Natural killer cell (primary cell): ENCODE measurements at places on chromosomes 7 and 10. TPM values are rescaled to one million over a fixed set of nuclear protein-coding genes. Genes with fewer than 3 reads are reported as not detected.
A peak's percentile ranks its signal among the peaks of the same experiment; 100 is the strongest.

CREB3L2 gene
- total RNA-seq: 54.6 TPM

OR2A5 gene
- not detected for total RNA-seq

SMO gene
- total RNA-seq: 0.50 TPM

CTBP2 gene
- 120 TPM for total RNA-seq

SPDYE5 gene
- not detected for total RNA-seq

DNA sequence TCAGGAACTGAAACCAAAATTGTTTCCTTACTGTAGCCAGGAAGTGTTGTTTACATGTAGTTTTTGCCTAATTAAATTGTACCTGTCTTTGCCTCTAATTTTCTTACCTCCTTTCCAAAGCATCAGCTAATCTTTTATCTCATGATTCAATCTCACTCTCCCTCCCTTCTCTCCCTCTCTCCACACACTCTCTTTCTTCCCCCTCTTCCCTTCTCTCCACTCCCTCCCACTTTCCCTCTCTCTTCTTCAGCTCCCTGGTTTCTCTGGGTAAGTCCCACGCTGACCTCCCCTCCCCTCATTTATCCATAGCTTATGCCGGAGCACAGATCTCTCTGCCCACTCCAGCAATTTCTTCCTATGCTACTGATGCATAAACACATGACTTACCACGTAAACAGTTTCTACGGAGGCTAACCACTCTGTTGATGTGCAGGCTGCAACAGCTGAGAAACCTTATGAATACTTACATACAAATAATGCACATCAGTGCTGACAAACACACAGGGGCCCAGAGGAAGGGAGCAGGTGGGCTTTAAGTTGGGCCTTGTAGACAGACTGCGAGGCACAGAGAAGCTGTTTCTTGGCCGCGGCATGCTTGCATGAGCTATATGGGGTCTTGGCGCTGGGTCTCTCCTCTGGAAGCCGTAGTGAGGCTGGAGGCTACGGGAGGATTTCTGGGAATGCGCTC, 174.4 kb upstream of the PLXNA4 start:
- no peak for DNase-seq

DNA sequence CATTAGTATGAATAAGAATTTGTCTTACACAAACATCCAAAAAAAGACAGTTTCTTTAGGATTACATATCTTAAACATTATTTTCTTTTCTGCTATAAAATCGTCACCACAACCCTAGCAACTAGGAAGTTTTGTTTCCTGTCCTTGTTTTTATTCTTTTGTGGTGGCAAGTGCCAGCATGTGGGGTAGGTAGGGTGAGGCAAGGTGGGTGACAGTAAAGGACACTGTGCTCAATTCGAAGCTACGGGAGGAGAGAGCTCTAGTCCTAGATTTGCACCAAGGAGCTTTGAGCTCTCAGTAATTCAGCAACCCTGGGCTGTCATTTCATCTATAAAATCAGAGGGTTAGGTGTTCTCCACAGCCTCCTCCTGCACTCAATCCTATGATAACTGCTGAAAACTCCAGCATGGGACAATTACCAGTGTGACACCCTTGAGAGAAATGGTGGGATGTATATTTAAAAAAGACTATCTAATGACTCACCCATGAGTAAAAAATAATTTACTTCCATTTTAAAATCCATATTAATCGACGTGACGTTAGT, 187.1 kb downstream of the FAM107B start:
- peak; percentile 70 for DNase-seq

DNA sequence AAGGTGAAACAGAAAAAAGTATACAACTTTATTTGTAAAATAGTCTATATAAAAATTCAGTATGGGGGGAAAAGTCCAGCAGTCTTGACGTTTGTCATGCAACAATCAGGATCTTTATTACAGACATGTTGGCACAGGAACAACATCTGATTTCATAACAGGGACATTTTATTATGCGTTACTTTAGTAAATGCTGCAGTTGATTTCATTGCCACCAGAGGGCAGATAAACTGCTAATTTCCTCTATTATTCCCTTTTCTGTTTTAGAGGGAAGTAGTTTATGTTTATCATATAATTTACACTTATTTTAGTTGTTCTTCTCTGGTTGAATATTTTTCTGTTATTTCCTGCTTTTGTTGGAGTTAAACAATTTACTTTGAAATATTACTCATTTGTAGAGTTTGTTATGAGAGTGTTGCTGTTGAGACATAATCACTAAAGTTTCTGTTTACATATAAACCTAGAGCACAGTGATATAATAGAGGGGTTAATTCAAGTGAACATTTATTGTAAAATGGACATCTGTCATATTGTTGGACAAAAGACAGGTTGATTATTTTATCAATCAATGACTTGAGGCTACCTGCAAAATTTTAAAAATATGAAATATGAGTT, 3.3 kb downstream of the PLXDC2 start:
- DNase-seq: peak; percentile 27

- DNase-seq: peak; percentile 53
Observed at GRCh38 chr10:101012525-101013364, 13.1 kb downstream of the LZTS2 start.

DNA sequence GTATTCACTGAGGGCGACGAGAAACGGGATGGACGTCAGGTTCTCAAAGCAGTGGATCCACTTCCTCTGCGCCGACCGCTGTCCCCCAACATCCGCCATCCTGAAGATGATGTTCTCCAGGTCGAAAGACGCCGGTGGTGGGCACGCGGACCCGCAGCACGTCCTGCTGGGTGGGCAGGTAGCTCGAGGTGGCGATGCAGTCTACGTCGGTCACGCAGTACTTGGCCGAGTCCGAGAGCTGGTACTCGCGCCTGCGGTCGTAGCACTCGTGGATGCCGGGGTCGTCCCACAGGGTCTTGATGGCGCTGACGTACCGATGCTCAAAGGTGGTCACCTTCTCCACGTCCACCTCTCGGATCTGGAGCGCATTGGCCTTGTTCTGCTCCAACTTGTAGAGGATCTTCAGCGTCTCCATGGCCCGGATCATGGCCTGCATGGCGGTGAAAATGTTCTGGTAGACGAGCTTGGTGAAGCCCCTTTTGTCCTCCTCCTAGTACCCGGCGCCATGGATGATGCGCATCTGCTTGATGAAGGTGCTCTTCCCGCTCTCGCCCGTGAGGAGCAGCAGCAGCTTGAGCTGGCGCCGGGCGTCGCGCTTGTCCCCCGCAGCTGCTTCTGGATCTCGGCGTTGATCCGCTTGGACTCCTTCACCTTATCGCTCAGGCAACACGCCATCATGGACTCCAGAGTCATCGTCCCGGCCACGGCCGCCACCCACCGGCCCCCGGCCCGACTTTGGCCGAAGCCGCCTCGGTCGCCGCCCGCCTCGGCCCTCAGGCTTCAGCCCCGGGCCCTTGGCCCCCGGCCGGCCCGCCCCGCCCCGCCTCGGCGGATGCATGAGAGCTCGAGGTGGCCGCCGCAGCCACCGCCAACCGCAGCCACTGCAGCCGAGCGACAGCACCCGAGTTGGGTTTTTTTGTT, 122.9 kb upstream of the KCTD7 start:
- peak; percentile 67 for DNase-seq

DNA sequence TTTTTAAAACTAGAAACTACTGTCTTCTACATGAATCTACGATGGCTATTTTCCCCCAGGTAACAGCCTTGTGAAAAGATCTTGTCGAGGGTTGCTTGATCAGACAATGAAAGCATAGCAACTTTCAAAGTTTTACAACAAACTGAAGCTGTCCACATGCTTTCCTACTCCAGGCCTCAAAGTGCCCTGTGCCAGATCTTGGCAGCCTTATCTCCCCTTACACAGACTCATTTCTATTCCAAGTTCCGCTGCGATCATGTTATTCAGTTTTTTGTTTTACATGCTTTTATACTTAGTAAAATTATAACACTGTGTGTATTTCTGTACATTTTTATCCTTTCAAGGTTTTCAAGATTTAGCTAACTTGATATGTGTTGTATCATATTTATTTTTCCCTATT, 661.7 kb upstream of the SORCS1 start:
- DNase-seq: no peak

DNA sequence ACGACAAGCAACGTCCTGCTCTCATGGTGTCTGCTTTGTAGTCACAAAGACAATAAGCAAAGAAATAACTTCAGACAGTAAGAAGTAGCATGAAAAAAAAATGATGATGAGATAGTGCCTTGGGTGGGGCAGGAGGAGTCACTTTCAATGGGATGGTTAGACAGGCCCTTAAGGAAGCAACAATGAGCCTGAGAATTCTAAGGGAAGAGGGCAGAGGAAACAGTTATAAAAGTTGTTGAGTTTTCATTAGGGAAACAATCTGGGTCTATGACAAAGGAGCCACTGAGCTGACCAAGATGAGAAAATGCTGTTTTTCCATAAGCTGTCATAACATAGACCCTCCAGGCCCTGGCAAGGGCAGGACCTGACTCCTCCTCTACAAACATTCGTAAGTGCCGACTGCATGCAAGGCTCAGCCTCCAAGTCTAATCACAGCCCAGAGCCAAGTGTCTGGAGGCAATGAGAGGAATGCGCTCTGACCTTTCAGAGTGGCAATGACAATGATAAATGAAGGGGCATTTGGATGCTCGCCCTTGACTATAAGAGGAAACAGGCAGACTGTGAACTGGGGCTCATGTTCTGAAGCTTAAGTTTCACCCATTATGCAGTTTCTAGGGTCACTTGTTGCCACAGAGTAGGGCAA, 43.7 kb downstream of the PPP1R3C start:
- no peak for DNase-seq

DNA sequence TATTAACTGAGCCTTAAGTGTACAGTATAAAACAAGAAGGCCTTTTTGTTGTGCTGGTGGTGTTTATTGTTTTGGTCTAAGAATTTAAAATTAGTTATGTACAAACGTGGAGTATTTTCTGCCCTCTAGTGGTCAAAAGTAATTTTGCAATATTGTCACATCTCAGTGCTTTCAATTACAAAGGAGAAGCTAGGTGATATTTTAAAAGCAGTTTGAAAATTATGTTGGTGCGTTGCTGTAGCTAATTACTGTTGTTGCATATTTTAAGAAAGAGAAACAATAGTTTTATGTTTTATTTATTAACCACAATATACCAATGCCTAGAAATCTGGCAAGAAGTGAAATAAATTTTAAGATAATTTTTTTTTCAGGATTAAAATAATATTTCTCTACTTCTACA, 11.4 kb downstream of the NPVF start:
- peak; percentile 72 for DNase-seq

DNA sequence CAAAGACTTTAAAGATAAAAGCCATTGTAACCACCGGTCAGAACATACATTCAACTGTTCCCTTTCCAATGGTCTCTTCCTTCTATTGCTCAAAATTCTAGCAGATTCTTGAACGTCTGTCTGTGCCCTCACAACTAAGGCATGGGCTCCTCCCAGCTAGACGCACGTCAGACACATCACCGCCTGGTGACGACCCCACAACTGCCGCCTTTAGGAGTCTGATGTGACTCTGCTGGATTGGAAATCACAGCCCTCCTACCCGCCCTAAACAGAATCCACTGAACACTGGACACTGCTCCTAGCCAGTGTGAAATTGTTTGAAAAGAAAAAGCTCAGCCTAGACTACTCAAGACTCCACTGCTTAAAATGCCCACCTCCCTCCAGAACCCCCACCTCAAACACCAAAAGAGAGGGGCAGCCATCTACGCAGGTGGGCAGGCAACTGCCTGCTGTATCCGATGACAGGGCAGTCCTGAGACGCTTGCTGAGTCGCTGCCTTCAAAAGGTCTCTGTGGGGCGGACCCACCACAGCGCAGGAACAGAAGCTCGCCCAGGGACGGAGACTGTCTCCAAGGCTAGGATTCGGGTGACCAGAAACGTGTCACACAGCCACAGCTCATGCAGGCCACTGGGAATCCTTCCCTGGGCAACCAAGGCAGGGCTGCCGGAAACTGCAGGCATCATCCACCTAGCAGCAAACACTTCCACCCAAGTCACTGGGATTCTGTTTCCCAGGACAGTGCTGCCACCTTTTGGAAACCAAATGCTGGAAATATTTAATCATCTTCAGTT, 34.7 kb downstream of the GSDME start:
- DNase-seq: no peak

GRCh38 chr10:15370856-15371701, at the start of gene FAM171A1:
TSS of gene FAM171A1 (minus strand) at chr10:15371289. CDS start at chr10:15371052, 237 bp downstream.
- DNase-seq: no peak

- no peak for DNase-seq
Observed at GRCh38 chr7:139192014-139192706, 38.9 kb upstream of the UBN2 start.

DNA sequence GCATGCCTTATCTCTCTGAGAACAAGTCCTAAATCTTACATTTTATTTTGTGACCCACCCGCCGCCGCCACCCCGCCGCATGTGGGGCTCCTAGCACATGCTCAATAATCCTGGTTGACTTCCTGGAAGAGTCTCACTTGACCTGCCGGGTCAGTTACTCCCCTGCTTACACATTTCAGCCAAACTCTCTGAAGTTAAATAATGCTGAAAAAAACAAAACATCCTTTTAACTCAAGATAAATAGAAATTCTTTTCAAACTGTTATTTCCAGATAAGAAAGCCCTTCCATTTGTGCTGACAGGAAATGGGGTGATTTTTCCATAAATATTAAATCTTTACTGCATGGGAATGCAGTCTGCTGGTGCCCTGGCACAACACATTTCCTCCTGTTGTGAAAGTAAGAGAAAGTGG, 123.5 kb downstream of the ABLIM1 start:
- DNase-seq: no peak

DNA sequence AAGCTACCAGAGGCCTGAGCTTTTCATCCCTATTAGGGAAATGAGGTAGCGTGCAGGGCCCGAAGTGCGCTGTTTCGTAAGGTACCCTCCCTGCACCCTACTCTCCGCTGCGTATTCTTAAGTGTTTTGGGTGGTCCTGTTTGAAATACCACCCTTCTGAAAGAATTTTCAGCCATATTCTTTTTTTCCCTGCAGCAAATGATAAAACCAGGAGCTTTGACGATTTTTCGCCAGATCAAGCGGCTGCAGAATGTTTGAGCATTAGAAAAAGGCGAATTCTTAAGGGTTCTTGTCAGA, 1.2 kb downstream of the RSBN1L start:
- DNase-seq: no peak

- no peak for DNase-seq
Observed at GRCh38 chr7:21260939-21261338, 166.9 kb upstream of the SP4 start.

DNA sequence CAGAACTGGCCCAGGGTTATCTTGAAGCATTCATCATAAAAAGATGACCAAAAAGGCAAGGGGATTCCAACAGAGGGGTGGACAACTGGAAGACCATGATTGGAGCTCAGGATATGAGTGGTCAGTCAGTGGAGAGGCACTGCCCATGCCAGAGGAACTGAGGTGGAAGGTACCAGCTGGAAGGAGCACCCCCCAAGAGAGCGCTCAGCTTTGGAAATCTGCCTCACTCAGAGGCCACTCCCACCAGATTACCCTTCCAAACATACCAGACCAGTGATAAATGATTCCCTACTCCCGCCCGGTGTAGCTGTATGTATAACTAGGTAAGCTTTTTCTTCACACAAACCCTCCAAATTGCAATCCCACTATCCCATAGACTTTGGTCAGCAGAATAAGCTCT, 257.0 kb upstream of the SLC26A5 start:
- no peak for DNase-seq

GRCh38 chr10:5467207-5467535, 32.2 kb downstream of the CALML5 start:
- no peak for DNase-seq

DNA sequence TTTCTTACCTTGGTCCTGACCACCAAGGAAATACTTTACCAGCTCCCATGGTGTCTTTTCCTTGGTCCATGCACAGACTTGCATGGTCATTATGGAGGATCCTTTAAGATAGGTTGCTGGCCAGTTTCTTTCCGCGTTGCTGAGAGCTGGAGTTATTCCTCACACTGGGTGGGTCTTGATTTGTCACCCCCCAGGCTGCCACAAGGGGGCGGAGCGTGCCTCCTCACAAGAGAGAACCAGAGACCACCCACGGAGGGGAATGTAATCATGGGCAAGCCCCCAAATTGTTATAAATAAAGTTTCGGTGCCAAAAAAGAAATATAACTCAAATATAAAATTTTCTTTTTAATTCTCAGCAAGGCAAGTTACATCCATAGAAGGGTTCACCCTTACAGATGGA, 10.5 kb upstream of the TRIM24 start:
- no peak for DNase-seq
